ENCODE measurements at places on chromosomes 6 and 20. TPM values are rescaled to one million over a fixed set of nuclear protein-coding genes. Genes with fewer than 3 reads are reported as not detected.

GRCh38 chr20:6008254-6008653 lies 45.6 kb downstream of the LRRN4 start:
- H3K4me3 ChIP-seq, result peak overlapping the region; percentile 86
- H3K4me1 ChIP-seq, result peaks cover 30% of the 10 kb centered on the region
- peak overlapping the region; percentile 91 for H3K27ac ChIP-seq
- peaks cover 11% of the 10 kb centered on the region for H3K36me3 ChIP-seq
- peaks cover 1% of the 10 kb centered on the region for H3K27me3 ChIP-seq

GRCh38 chr6:135922174-135922573 lies 70.7 kb downstream of the PDE7B start:
- H3K27me3 ChIP-seq, result no peaks in the 10 kb centered on the region
- DNase-seq, result peak; percentile 84
- H3K4me3 ChIP-seq, result peak overlapping the region; percentile 58
- peaks cover 37% of the 10 kb centered on the region for H3K4me1 ChIP-seq

- peak; percentile 55 for DNase-seq
- peaks cover 4% of the 10 kb centered on the region for H3K27me3 ChIP-seq
- H3K4me3 ChIP-seq, result no peak overlapping the region
- peaks cover 36% of the 10 kb centered on the region for H3K4me1 ChIP-seq
- H3K36me3 ChIP-seq, result no peaks in the 10 kb centered on the region
Measured at GRCh38 chr6:31122791-31123706, 2.8 kb upstream of the CDSN start.

GRCh38 chr6:149651056-149651455 lies 2.5 kb upstream of the KATNA1 start:
- no peak for DNase-seq
- no peak overlapping the region for H3K27ac ChIP-seq
- H3K4me1 ChIP-seq, result peaks cover 24% of the 10 kb centered on the region
- H3K27me3 ChIP-seq, result no peaks in the 10 kb centered on the region

DNA sequence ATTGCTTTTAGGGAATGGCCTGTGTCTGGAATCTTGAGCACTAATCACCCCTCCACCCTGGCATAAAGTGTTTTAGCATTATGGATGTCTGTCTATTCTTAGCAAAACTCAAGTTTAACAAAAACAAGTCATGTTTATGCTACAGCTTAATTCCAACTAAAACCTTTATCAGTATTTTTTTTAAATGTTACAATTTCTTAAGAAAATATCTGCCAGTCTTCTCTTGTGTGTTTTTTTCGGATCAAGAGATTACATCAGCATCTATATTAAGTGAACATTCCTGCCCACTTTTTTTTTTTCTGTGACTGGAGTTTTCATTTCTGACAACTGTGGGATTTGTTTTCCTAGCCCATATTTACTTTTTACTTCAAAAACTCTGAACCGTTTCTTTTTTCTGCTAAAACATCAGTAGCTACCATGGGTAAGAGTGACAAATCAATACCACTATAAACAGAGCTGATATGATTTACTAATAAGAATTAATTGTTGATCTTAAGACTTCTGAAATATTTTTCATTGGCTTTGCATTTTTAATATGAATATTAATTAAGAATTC lies 94.3 kb downstream of the EDN1 start:
- no peaks in the 10 kb centered on the region for H3K36me3 ChIP-seq
- no peak overlapping the region for H3K27ac ChIP-seq
- DNase-seq, result no peak
- H3K27me3 ChIP-seq, result no peaks in the 10 kb centered on the region
- peaks cover 29% of the 10 kb centered on the region for H3K4me1 ChIP-seq

- no peaks in the 10 kb centered on the region for H3K4me1 ChIP-seq
- peak overlapping the region; percentile 66 for H3K4me3 ChIP-seq
- no peaks in the 10 kb centered on the region for H3K36me3 ChIP-seq
- no peak for DNase-seq
Measured at GRCh38 chr6:163170294-163170883, 244.1 kb upstream of the QKI start.

The ITCH gene
- 43.7 TPM for total RNA-seq

DNA sequence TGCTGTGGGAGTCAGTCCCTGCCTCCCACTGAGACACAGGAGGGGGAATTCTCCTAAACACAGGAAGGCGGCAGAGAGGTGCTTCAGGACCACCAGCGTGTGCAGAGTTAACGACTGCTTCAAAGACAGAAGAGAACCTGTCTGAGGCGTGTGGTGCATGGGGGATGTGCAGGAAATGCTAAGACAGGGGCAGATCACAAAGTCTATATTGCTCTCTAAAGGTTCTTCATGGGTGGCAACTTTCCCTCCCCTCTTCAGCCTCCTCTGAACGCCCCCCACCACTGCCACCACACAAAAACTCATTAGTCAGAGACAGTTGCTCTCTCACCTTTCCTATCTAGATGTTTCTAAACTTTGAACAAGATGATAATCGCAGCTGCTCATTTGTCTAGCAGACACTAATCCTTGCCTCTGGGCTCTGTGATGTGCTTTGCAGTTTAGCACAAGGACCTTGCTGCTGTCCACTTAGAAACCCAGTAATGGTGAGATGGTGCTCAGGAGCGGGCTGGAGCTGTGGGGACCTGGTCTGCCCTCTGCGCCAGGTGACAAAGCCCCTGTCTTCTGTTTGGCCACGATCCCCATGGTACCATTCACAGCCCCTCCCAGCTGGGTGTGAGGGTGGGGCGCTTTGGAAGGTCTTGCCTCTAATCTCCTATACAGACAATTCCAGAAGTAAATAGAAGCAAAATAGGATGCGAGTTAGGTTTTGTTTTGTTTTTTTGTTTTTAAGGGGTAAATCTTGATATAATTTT lies 219.6 kb downstream of the NRN1 start:
- H3K36me3 ChIP-seq, result no peaks in the 10 kb centered on the region
- H3K27ac ChIP-seq, result no peak overlapping the region
- H3K4me3 ChIP-seq, result no peak overlapping the region

Measured in HFFc6 (cell line).